CD4-positive, alpha-beta T cell treated with Interleukin-4 for 4 hours (primary cell): ENCODE measurements at places on chromosomes 2 and 18.
A peak's percentile ranks its signal among the peaks of the same experiment; 100 is the strongest.

DNA sequence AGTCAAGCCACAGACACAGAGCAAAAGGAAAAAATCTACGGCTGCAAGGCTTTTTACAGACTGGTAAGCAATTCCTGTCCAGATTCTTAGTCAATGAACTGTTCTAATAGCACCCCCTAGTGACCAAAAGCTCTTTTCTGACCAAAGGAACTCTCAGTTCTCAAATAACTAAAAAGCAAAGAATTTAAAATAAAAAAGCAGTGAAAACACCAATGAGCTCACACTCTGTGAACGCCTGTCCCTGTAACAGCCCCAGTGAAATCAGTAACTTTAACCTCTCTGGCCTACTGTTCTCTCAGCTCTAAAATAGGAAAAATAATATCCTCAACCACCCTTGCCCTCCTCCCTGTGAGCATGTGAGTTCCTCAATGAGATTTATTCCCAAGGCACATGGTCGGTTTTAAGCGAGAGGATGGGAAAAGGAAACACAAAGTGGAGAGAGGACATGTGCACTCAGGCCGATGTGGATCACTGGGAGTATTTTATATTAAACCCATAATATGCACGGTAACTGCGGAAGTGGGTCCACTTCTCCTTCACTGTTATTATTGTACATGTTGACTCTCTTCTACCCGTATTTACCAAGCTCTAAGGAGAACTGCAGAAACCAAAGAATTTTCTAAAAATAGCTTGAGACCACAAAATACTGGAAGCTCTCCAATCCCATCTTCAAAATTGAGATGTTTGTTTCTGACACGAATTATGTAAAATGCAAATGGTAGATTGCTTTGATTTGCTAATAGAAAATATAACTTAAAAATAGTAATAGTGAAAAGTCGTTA lies 128.5 kb downstream of the STK39 start:
- peak; percentile 61 for DNase-seq

- no peak for DNase-seq
Observed at GRCh38 chr18:24497031-24497754, 36.8 kb downstream of the HRH4 start.

GRCh38 chr18:46675112-46675511 lies 18.1 kb upstream of the LOXHD1 start:
- DNase-seq, result no peak

DNA sequence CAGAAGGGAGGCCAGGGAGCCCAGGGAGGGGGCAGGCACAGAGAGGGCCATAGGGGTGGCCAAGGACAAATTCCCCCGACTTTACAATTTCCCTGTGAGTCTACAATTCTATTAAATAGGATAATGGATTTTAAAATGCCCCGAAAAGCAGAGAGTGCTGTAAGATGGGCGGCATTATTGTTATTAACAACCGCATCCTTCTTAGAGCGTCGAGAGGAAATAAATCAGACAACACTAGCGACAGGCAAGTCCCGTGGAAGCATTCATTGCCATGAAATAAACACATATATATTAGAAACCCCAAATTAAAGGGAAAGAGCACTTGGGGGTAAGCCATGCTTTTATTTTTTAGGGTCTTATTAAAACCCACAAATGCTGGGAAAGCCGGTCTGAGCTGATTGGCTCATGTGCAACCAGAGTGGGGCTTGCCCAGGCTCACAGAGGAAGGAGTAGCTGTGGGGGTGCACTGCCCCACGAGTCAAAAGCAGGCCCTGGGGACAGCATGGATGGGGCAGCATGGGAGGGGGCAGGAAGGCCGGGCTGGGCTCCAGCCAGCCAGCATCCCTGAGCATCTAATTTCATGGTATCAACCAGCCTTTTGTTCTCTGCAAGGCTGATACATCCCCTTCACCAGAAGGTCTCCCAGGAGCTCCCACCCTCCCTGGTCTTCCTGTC lies 187.1 kb downstream of the CELF4 start:
- no peak for DNase-seq

DNA sequence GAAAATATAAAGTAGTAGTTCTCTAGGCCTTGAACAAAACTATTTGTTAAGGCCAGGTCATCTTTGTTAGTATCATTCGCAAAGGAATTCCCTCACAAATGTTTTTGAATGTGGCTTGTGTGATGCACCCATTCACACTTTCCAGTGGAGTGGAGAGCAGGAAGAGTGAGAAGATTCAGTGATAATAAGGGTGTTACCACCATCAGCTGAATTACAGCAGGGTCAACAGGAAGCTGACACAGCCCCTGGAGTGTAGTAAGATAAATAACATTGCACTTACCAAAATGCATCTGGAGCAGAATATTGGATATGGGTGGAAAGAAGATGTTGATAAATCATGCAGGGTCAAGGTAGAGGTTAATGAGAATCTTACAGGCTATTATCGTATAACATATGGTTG lies 231.0 kb downstream of the DSC3 start:
- DNase-seq, result no peak

GRCh38 chr18:51867767-51868166 lies 472.2 kb upstream of the DCC start:
- no peak for DNase-seq

DNA sequence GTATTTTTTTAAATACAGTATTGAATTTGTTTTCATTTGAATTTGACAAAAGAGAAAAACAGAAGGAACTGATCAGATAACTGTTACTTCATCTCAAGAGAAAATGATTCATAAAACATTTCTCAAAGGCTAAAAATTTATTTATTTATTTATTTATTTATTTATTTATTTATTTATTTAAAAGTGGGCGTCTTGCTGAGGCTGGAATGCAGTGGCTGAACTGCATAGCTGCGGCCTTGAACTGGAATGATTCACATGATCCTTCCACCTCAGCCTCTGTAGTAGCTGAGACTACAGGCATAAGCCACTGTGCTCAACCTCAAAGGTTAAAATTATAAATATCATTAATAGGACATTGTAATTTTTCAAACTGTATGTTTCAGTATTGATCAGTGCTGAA lies 4.5 kb upstream of the PUM2 start:
- DNase-seq, result no peak

- DNase-seq, result no peak
Observed at GRCh38 chr18:67553437-67553836, 36.9 kb upstream of the DSEL start.

DNA sequence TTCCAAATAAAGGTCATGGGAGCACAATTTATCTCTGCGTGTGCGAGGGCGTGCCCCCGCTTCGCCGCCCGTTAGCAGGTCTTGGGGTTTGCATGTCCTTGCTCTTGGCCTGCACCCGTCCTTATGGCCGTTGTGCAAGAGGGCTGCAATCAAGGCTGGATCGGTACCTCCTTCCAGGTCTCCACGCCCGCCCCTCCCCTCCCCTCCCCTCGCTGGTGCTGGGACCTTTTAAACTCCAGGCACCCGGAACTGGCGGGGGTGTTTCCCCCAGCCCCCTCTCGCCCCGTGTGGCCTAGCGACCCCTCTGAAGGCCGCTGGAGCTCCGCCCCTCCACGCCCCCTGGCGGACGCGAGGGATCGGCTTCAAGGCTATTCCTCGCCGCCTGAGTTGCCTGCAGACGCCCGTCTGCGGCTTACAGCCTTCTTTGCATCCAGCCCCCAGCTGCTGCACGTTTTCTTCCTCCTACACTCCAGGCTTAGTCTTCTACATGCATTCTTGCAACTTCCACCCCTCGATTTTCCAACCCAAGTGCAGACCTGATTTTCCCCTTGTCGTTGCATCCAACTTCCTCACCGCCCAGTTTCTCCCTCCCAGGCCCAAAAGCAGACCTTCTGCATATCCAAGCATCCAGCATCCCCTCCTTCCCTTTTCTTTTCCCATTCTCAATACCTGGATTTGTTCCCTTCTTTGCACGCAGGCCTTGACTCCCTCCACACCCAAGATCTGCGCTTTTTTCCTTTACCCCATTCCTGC lies 577 bp downstream of the IDH1 start:
- peak; percentile 76 for DNase-seq

DNA sequence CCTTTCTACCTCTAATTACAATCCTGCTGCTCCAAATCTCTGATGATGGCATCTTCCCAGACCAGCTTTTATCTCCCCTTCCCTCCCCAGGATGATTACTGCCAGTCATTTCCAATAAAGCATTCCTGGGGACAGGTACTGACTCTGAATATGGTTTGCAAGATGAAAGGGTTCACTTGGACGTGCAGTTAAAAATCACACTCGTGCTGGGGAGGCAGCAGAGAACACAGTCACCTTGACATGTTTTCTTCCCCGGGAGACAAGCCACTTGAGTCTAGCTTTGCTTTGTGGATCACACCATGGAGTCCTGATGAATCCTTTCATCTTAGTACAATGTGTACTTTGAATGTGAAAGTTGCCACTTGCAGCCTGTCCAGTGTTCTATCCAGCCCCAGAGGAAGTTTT lies 175.0 kb downstream of the ALPK2 start:
- no peak for DNase-seq

- no peak for DNase-seq
Observed at GRCh38 chr18:68533641-68534040, 181.3 kb downstream of the TMX3 start.

- DNase-seq, result no peak
Observed at GRCh38 chr2:233471291-233472035, 95.1 kb downstream of the USP40 start.

DNA sequence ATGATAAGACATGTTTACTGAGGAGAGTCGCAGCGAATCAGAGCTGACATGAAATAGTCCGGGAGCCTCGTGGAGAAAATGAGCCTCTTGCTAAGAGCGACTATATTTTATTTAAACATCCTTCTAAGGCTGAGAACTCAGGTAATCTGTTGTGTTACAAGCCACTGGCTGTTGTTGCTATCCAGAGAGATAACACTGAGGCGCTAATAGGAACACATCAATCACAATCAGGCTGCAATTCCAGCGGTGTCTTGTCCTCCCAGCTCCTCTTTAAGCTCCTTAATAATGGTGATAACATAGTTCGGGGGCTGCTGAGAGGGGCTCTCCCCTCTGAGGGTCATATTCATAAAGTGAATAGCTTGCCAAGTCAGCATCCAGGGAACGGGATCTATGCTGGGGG lies 95.1 kb downstream of the INSIG2 start:
- DNase-seq, result no peak

GRCh38 chr2:80489717-80490116 lies 185.2 kb upstream of the LRRTM1 start:
- DNase-seq, result no peak

- peak; percentile 25 for DNase-seq
Observed at GRCh38 chr2:147364597-147364996, 480.2 kb upstream of the ACVR2A start.

DNA sequence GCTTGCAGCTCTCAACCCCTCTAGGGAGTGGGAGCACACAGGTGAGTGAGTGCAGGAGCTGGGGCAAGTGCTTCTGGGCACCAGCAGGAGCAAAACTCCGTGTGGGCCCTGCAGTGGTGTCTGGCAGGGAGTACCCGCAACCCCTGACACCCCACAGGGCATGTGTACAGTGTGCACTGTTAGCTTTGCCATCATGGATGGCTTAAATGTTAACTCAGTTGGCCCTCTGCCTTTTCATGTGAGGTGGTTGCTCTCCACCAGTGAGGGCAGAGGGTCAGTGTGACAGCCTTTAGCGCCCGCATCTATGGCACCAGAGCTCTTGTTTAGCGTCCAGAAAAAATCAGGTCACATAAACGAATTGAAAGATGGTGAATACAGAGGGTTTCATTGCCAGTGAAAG lies 92.7 kb downstream of the TPGS2 start:
- DNase-seq, result no peak

GRCh38 chr18:37447962-37448888 lies 117.4 kb downstream of the CELF4 start:
- DNase-seq, result no peak
